ENCODE measurements at places on chromosomes 7 and 10. TPM values are rescaled to one million over a fixed set of nuclear protein-coding genes. Genes with fewer than 3 reads are reported as not detected.

The SLC39A12 gene
- not detected for total RNA-seq

- no peak for DNase-seq
These were observed 82.2 kb upstream of the HABP2 start for GRCh38 chr10:113470372-113471240.

DNA sequence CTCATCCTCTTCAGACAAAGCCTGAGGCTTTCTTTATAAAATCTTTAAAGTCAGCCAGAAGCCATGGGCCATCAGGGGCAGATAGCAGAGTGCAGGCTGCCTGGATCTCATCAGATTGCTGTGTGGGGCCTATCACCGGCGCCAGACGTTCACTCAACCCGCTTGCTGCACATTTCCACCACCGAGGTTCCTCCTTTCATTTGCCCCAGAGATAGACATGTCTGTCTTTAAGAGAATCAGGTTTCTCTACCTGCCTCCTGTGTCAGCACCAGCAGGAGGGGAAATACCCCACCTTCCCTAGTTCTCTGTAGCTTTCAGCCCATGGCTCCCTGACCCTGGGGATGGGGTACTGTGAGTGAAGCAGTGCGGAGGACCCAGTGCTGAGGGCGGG, 22.0 kb downstream of the SLC18A2 start:
- no peak for DNase-seq

- DNase-seq = no peak
These were observed 154.7 kb downstream of the ARID5B start for GRCh38 chr10:62056219-62056618.

- no peak for DNase-seq
These were observed 129.8 kb downstream of the FRMD4A start for GRCh38 chr10:14200698-14201544.

DNA sequence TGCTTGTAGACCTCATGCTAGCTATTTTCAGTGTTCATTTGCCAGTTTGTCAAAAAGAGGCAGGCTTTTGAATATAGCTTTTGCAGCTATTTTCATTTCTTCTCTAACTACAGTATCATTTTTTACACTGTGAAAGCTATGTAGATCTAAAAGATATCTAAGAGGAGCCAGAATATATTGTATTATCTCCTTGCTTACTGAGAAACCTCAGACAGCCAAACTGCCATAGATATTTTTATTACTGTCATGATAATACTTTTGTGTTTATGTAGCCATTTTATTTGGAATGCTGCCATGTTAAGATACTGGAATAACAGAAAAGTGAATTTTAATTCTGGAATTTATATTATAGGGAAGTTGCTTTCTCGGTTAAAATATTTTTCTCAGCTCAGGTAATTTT, 37.2 kb downstream of the ANKIB1 start:
- no peak for DNase-seq

GRCh38 chr7:36048902-36049240, 104.2 kb upstream of the EEPD1 start:
- no peak for DNase-seq

DNA sequence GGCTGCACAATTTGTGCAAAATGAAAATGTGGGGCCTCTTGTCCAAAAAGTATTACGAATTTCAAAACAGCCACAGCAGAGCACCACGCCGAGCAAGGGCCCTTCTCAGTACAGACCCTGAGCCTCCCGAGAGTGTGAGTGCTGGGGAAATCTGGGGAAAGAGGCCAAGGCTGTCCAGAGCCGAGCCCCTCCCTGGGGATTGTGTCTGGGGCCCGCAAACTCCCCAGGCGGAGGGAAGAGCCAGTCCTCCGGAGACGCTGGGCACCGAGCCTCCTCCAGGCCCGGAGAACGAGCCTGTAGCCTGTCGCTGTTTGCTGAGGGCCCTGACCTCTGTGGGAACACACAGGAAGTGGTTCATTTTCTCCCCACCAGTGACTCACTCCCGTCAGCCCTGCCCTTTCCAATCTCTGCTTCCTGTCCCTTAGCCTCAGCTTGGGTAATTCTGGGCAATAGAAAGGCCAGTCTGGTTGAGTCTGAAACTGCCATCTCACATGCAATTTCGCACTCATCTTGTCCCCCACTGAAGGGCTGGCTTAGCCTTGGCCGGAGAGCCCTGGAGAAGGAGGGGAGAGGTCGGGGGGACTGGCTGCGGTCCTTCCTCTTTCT, 19.5 kb upstream of the GNA12 start:
- DNase-seq = peak; percentile 79

DNA sequence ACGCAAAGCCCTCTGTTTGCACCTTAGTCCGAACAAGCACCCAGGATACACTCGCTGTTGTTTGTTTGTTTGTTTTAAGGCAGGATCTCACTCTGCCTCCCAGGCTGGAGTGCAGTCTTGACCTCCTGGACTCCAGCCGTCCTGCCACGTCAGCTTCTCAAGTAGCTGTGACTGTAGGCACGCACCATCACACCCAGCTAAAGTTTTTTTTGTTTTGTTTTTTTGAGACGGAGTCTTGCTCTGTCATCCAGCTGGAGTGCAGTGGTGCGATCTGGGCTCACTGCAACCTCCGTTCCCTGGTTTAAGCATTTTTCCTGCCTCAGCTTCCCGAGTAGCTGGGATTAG, 76.8 kb downstream of the CTBP2 start:
- DNase-seq = no peak
